Right lobe of liver (tissue), 6 donors: ENCODE measurements at places on chromosomes 3 and 15.

GRCh38 chr3:102006812-102007485 is 157.6 kb downstream of the NFKBIZ start:
- no peak for DNase-seq

GRCh38 chr15:42140383-42141070 is 15.9 kb downstream of the PLA2G4F start:
- no peak for DNase-seq

DNA sequence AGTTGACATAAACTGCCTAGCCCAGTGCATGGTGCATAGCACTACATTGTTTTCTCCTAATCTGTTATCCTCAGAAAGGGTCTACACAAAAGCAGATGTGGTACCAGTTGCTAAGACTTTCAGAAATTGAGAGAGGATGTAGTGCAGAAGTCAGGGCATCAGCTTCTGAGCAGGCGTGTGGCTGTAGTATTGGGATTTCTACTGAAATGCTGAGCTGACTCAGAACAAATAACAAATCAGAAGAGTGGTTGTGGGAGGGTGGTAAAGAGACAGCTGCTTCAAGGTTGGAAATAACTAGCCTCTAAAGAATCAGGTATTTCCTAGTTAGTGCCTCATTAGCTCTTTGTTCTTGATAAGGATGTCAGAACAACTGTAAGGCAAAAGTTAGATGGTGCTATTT is 161.3 kb downstream of the AKAP13 start:
- no peak for DNase-seq

DNA sequence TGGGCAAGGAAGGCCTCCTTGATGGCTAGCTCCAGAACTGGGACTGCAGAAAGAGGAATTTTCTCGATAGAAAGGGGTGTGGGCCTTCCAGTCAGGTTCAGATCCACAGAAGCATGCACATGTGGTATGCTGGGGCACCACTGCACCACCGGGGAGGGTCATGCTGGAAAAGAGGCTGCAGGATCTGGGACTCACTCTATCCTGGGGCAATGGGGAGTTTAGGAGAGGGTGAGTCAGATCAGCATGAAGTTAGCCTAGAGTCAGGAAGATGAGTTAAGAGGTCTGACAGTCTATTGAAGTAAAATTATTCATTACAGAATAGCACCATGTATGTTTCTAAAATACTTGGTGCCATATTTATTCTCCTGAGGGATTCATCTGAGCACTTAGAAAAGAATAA is 130.2 kb upstream of the TOPAZ1 start:
- DNase-seq = no peak

DNA sequence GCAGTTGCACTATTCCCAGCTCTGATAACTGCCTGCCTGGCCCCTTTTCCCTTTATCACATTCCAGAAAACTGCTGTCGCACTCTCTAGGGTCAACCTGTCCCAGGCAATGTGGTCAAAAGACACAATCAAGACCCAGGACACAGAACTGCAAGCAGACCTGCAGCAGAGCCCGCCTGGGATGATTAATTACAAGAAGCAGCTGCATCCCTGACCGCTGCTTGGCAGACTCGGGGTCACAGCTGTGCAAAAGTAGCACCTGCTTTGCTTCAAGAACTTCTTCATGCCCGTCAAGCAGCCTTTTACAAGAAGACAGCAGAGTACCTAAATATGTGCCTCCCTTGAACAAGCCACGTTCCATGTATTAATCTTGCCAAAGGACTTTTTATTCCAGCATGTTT is 120.0 kb upstream of the ST8SIA2 start:
- no peak for DNase-seq
